Bronchial smooth muscle cell (primary cell): ENCODE measurements at places on chromosomes 16 and 17. TPM values are rescaled to one million over a fixed set of nuclear protein-coding genes. Genes with fewer than 3 reads are reported as not detected.

Gene ACSM2A
- total RNA-seq: not detected in 2 replicates

Gene VAMP2
- 3.2 and 3.5 TPM in 2 replicates for total RNA-seq

Gene CDH3
- total RNA-seq: 0.16 and 1.3 TPM in 2 replicates

Gene SLC52A1
- 0.32 TPM in 1 of 2 replicates, not detected in the other for total RNA-seq

Gene KRTAP4-1
- total RNA-seq: not detected in 2 replicates

Gene SEPTIN1
- under 0.01 and 0.26 TPM in 2 replicates for total RNA-seq

Gene TBC1D3E
- total RNA-seq: not detected in 2 replicates
